ENCODE measurements at places on chromosomes 5 and 9.

DNA sequence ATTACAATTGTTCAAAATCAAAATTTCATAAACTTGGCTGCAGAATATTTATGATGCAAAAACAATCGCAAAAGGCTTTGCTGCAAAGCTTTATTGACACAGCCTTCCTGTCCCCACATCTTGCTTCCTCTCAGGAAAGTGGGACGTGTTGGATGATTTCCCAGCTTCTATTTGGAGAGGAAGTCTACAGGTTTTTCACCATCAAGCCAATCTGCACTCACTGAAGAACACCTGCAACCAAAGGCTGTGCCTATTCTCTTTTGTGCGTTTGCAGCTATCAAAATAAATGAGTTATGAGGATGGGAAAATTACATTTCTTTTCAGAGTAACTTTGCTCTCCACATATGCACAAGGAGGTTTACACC is 214.4 kb downstream of the PLK2 start:
- DNase-seq, result no peak

DNA sequence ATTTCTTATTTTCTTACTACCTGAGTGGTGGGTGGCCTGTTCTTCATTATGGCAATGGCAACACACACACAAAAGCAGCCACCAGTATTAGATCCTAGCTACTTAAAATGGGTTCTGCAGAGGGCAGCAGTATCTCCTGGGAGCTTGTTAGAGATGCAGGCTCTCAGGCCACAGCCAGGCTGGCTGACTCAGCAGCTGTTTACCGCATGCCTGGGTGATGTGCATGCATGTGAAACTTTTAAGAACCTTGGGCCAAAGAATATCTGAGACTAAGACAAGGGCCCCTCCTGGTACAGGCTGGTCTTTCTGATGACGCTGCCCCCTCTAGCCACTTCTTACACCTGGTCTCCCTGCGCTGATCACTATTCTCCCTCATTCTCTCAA is 399.0 kb downstream of the MED10 start:
- no peak for DNase-seq

DNA sequence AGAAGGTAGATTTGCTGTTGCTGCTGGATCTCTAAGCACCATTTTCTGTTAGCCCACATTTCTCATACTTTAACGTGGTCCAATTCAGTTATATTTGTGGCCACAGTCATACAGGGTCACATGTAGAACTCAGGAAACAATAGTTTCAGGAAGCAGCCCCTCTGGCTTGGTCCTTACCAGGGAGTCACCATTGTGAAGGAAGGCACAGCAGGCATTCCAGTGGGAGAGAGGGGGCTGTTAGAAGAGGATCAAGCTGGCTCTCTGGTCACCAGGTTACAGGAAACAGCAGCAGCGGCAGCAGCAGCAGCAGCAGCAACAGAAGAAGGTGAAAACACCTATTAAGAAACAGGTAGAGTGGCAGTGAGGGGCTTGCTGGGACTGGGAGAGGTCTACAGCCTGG is 14.5 kb downstream of the C9orf43 start:
- no peak for DNase-seq

DNA sequence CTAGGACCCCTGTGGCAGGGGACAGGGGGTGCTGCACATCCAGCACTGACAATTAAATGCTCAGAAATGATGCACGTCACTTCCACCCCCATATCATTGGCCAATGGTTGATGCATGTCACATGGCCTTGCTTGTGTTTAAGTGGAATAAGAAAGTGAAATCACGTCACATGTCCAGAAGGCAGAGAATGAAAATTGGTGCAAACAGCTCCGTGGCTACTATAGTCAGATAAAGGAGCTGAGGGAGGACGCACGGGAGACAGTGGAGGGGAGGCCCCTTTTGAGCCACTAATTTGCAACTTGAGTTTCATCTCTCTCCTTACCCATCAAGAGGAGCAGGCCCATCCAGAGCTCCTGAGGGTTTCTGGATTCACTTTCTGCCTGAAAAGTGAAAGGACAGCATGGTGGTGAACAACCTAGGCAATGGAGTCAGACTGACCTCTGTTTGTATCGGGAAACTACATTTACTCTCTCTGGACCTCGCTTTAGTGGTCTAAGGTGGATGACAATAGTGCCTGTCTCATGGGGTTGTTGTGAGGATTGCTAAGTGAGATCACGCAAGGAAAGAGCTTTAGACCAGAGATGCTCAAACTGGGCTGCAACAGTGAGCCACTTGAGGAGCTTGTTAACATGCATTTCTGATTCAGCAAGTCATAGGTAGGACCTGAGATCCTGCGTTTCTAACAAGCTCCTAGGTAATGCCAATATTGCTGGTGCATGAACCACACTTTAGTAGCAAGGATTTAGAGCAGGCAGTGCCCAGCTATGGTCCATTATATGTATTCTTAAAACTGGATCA is 133.9 kb upstream of the ADRA1B start:
- DNase-seq, result no peak

GRCh38 chr9:1276474-1276873 is 226.3 kb downstream of the DMRT2 start:
- DNase-seq, result no peak

Data from activated CD4-positive, alpha-beta T cell treated with anti-CD3 and anti-CD28 coated beads, Interleukin-10, Interleukin-2, amounts not matched to agents 100 ng/mL and 50 ng/mL, durations not matched to agents 16 hours and 8 hours (primary cell).